Left lobe of liver (tissue), 2 donors: ENCODE measurements at places on chromosomes 7 and 10. TPM values are rescaled to one million over a fixed set of nuclear protein-coding genes. Genes with fewer than 3 reads are reported as not detected.
A peak's percentile ranks its signal among the peaks of the same experiment; 100 is the strongest.

DNA sequence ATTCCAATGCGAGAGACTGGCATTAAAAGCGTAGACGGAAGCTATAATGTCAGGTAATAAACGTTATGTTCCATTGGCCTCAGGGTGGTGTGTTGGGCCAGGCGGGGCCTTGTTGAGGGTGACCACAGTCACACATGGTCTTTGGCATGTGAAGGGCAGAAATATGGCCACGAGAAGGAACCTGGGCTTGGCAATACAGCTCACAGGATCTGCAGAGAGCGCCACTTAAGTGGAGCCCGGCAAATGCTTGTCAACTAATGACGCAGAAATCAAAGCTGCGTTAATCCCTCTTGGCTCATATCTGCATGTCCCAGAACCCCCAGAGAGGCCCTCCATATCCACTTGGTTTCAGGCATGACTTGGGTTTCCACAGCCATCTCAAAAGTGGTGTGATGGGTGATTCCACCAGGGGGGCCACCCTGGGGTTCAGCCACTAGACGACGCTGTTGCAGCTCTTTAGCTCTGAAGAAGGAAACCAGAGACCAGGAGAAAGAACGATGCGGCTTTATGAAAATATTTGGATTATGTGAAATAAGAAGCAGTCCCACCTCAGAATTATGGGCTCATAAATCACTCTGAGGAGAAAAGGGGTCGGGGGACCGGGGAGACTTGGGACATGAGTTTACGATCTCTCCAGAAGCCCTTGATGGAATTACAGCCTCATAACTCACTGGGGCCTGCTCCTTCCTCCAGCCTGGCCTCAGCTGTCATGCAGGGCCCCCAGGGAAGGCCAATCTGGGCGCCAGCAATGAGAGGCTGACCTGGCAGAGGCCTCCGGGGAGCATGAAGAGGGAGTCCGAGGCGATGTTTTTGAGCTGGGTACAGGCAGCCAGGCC is 462.5 kb downstream of the PLXNA4 start:
- DNase-seq, result no peak

The REPIN1 gene
- 93.5 TPM for total RNA-seq

DNA sequence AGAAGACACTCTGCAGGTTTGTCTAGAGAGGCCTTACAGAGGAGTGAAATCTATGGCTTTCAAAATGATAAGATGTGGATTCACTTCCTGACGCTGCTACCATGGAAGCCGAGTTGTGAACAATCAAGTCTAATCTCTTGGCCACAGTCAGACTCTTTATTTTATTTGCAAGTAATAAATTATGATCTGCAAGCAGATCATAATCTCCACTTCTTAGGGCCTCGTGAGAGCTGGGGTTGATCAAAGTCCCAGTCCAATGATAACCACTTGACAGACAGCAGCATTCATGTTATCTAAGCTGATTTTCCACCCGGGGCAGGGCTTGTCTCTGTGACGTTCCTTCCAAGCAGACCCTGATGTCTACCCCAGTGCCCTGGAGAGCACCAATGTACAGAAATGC is 776.4 kb upstream of the AUTS2 start:
- no peak for DNase-seq

The TFPI2 gene
- total RNA-seq, result 0.96 TPM

The RADIL gene
- total RNA-seq, result 0.40 TPM

The SPDYE6 gene
- not detected for total RNA-seq

The FAM13C gene
- total RNA-seq, result 1.3 TPM

GRCh38 chr10:110005719-110006118 is 2.1 kb upstream of the ADD3 start:
- DNase-seq, result no peak

GRCh38 chr7:106717955-106718871 is 57.3 kb upstream of the CCDC71L start:
- no peak for DNase-seq

DNA sequence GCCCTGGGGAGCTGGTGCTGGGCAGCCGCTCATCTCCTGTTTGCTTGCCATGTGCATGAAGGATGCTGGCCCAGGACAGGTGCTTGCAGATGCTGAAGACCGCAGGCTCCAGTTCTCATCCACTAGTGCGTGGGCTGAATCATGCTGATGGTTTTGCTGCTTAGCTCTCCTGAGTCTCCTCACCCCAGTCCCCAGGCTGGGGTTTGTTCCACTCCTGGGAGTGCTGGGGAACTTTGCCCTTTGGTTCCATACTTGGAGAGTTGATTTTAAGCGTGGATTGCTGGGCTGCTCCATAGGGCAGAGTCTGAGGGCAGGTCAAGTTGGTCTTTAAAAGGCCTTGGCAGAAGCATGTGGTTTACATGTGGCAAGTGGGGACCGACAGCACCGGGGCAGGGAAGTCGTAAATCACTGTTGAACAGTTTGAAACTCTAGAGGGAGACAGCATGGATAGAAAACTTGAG is 9.1 kb downstream of the DYNC2I1 start:
- DNase-seq, result peak; percentile 77

DNA sequence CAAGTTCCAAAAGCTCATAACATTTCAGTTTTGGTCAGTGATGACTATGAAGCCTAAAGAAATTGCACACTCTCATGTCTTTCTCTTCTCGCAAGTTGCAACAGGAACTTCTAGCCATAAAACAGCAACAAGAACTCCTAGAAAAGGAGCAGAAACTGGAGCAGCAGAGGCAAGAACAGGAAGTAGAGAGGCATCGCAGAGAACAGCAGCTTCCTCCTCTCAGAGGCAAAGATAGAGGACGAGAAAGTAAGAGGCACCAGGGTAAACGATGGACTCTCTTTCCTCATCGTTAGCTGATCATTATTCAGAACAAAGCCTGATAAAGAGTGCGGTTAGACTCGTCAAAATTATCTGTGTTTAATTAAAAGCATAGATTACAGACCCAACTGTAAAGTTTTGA is 94.7 kb downstream of the HDAC9 start:
- DNase-seq, result no peak

DNA sequence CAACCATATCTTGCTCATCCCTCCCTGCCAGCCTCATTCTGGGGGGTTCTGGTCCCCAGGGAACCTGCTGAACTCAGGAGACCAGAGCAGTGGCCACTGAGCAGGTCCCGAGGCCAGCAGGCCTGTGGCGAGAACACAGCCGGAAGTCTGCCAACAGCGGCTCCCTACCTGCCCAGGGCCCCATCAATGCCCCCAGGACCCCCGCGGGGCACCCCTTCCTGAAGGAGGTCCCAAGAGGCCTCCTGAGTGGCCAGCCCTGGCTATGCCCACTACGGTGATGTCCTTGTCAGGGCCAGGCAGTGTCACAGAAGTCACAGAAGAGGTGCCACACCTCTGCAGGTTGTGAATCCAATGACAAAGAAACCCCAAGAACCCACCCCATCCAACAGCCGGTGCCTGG is 58.9 kb downstream of the CAMK2B start:
- DNase-seq, result no peak

- DNase-seq, result peak; percentile 77
Measured at GRCh38 chr10:21509341-21510240, 15.9 kb downstream of the SKIDA1 start.

GRCh38 chr7:31398815-31399214 is 58.3 kb upstream of the NEUROD6 start:
- DNase-seq, result no peak

GRCh38 chr10:101777619-101778145 is 1.8 kb upstream of the FGF8 start:
- peak; percentile 31 for DNase-seq

The NEURL1 gene
- 1.7 TPM for total RNA-seq

GRCh38 chr7:23930312-23930711 is 220.3 kb downstream of the STK31 start:
- DNase-seq, result no peak

The GNAT3 gene
- total RNA-seq, result not detected

- no peak for DNase-seq
Measured at GRCh38 chr10:105758209-105758998, 1117.3 kb downstream of the SORCS3 start.

- peak; percentile 72 for DNase-seq
Measured at GRCh38 chr10:30027057-30028005, 32.1 kb downstream of the JCAD start.

- DNase-seq, result no peak
Measured at GRCh38 chr7:129771928-129772479, 160.5 kb downstream of the NRF1 start.

The CNPY4 gene
- 2.4 TPM for total RNA-seq

- DNase-seq, result no peak
Measured at GRCh38 chr7:144653449-144653848, 182.4 kb downstream of the TPK1 start.

- peak; percentile 27 for DNase-seq
Measured at GRCh38 chr10:47031211-47031900, 120.1 kb downstream of the PTPN20 start.
